ENCODE measurements at places on chromosomes 3 and 15. TPM values are rescaled to one million over a fixed set of nuclear protein-coding genes. Genes with fewer than 3 reads are reported as not detected.

The GOLGA8N gene
- 0.23 TPM for total RNA-seq

The HDC gene
- total RNA-seq = not detected

The SCN11A gene
- total RNA-seq = not detected

The SNTN gene
- not detected for total RNA-seq

The CIDEC gene
- total RNA-seq = not detected

The STRA6 gene
- total RNA-seq = 30.8 TPM

The SH2D7 gene
- total RNA-seq = not detected

The PLAAT1 gene
- total RNA-seq = 9.4 TPM

The GUCA1C gene
- not detected for total RNA-seq

The KLHL6 gene
- total RNA-seq = not detected

The ROPN1B gene
- 0.27 TPM for total RNA-seq

The ANKUB1 gene
- total RNA-seq = not detected

The ECT2 gene
- 134 TPM for total RNA-seq

The UCN2 gene
- total RNA-seq = 3.0 TPM

The TTLL13 gene
- 0.06 TPM for total RNA-seq

The FAM3D gene
- not detected for total RNA-seq

DNA sequence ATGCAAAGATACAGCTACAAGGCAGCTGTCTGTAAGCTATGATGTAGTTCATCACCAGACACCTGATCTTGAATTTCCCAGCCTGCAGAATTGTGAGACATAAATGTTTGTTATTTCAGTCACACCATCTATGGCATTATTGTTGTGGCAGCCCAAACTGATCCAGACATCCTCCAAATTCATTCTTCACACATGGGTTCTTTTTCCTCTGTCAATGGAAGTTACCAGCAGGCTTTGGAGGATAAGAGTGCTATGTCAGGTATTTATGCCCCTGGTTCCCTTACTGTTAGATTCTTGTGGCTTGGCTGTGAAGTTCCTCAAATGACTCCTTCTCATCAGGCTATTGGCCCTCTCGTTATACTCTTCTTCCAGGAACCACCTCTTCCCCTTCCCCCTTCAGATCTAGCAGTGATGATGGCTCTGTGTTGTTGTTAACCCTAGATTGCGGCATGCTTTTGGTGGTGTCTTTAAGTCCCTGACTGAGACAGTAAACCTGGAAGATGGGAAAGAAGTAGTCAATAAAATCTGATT lies 91.0 kb upstream of the CHMP2B start:
- no peak for DNase-seq

DNA sequence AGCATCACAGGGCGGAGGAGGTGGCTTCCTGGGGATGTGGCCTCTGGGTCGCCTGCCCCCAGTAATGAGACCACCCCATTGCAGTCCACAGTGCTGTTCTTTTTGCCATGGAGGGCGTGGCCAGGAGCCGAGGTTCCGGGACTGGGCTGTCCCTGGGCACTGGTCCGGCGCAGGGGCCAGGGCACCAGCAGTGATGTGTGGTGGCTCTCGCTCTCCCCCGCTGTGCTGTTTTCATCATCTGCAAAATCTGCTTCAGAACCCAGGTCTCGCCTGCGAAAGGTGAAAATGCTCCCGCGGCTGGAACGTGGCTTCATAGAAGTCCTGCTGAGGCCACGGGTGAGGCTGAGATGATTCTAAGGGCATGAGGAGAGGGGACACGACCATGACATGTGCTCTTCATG lies 45.8 kb downstream of the SCN5A start:
- no peak for DNase-seq

DNA sequence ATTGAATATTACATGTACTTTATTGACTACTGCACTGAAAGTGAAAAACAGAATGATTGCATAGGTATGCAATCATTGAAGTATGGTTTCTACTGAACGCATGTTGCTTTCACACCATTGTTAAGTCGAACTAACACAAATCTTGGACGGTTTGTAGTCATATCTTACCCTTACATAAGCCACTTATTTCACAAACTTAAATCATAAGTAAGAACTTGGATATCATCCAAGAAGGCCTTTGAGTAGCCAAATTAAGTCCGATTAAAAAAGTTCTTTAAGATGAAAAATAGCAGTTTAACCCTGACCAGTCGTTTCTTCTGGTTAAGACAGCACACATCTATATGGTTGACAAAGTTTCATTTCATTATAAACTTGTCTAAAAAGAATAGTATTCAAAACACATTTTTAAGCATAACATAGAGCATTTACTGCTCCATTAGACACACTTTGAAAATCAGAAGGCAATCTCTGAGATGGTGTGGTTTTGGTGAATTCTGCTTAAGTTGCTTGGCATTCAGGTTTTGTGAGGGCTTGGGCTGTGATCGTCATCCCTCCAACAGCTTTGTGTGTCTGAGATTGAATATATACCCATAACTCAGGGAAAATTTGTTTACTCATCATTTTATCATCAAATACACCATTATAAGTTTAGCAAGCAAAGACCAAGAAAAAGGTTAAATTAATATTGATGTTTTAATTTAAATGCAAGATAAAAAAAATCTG lies 92.2 kb downstream of the NFKBIZ start:
- DNase-seq = peak; percentile 66

DNA sequence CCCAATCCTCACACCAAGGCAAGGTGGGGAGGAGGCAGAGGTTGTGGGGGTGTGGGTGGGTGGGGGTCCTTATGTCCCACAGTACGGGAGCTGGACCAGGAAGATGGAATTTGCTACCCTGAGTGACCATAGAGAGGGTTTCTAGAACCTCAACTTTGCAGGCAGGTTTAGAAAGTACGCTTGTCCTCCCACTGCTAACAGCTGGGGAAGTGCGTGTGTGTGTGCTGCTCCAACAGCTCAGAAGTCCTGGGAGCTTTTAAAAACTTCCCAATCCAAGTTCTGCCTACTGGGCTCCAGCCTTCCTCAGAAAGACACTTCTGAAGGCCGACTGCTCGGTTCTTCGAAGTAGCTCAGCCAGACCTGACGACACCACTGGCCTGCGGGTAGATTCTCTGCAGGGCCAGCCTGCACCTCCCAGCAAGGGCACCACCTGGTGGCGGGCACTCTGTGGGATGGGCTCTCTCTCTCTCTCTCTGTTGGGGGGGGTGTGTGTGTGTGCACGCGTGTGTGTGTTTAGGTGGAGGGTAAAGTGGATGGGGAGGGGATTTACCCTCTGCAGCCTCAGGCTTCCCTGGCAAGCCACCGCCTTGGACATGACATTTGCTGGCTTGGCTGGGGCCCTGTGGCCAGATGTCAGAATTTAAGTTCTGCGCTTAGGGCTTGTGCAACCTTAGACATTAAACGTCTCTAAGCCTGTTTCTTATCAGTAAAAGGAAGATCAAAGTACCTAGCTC lies 15.6 kb downstream of the TMEM158 start:
- DNase-seq = peak; percentile 80

DNA sequence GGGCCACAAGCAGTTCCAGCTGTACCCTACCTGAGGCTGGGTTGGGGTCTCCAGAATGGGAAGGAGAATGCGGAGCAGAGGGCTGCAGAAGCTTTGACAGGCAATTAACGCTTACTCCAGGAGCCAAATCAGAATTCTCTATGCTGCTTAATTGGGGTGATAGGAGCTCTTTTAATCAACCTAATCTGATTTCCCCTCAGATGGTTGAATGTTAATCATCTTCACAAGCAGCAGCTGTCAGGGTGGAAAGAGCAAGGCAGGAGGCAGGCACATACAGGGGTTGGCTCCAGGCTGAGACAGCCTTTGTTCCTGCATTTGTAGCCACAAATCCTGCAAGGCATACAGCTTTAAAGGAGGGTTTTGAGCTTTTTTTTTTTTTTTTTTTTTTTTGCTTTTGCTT lies 2.6 kb downstream of the CILP start:
- DNase-seq = no peak

- peak; percentile 74 for DNase-seq
These were observed 106.1 kb upstream of the COL8A1 start for GRCh38 chr3:99532246-99532645.

DNA sequence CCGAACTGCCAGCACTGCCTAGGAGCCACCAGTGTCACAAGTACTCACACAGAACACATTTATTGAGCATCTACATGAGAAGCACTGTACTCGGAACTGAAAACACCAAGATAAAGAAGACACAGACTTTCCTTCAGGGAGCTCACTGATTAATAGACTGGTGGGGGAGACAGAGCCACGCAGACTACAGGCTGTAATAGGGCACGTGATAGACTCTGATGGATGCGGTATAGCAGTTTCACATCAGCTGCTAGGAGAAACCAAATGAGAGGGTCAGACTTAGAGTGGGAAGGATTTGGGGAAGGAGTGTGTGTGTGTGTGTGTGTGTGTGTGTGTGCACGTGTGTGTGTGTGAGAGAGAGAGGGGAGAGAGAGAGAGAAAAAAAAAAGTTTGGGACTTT lies 12.1 kb downstream of the EPHB1 start:
- no peak for DNase-seq

GRCh38 chr3:157436583-157437291 lies at the start of gene PTX3:
TSS of gene PTX3 (plus strand) at chr3:157436850. CDS start at chr3:157436934, 84 bp downstream.
- DNase-seq = peak; percentile 88

DNA sequence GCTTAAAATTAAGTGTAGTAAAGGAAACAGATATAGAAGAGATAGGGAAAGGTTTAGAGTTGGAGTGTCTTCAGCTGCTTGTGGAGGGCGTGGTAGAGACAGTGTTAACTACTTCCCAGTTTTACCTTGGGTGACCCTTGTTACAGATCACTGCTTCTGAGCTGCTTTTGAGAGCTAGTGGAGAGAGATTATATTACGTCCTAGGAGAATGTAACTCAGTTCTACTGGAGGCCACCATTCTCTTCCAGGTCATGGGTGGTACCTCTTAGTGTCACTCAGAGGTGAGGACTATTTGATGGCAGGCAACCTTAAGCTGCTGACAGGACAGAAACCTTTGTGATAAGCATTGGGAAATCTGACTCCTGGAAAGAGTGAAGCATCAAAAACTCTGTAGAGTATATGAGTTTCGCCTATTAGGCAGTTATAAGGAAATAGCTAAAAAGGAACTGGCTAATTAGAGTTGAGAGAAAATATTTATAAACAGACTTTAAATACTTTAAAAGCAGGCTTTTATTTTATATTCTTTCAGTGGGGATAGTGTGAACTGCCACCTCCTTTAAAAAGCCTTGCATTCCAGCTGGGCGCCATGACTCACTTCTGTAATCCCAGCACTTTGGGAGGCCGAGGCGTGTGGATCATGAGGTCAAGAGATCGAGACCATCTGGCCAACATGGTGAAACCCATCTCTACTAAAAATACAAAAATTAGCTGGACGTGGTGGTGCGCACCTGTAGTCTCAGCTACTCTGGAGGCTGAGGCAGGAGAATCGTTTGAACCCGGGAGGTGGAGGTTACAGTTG lies 106.5 kb downstream of the ZNF609 start:
- no peak for DNase-seq

DNA sequence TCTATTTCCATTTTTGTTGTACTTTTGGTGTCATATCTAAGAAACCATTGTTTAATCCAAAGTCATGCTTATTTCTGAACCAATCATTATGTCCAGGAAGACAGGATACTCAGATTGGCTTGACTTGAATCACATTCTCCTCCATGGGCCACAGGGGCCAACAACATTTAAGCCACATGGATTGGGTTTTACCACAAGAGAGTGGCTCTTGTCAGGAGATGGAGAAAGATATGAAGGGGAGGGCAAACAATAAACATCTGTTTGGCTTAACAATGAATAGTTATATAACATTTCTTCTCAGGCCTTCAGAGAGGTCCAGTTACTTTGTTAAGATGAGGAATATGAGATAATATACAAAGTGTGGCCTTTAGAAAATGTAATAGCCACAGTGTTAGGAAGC lies 44.6 kb downstream of the GXYLT2 start:
- DNase-seq = no peak

GRCh38 chr15:43249699-43250203 lies 17.0 kb downstream of the TGM5 start:
- DNase-seq = peak; percentile 97

GRCh38 chr3:175070946-175071345 lies 211.8 kb downstream of the NAALADL2 start:
- DNase-seq = no peak

GRCh38 chr3:70771426-70772147 lies 459.1 kb upstream of the MDFIC2 start:
- DNase-seq = no peak

- no peak for DNase-seq
These were observed 596.7 kb downstream of the PDCD6IP start for GRCh38 chr3:34394978-34395748.

DNA sequence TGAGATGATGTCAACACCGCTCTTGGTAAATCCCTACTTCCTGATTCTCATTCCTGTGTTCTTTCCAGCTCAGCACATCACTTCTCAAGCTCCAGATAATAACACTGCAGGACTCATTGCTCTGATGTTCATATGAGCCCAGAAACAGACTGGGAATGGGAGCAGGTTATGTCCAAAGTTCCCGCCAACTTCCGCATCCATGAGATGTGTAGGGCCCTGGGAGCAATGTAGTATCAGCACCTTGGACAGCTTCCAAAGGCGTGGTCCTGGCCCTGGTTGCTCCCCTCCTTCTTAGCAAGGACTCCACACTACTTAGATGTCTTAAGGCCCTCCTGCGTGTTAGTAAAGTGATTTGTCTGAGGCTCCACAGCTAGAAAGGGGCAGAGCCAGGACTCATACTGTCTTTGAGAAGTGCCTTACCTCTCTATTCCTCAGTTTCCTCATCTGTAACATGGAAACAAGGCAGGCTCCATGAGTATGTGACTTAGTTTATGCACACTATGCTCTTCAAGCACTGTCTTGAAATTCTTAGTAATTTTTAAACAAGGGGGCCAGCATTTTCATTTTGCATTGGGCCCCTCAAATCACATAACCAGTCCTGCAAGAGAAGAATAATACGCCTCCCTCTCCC lies 27.9 kb upstream of the SLC6A1 start:
- DNase-seq = peak; percentile 35

- DNase-seq = no peak
These were observed 30.4 kb downstream of the MGA start for GRCh38 chr15:41690636-41691035.

- DNase-seq = no peak
These were observed 82.8 kb upstream of the CPNE4 start for GRCh38 chr3:132117642-132118041.

DNA sequence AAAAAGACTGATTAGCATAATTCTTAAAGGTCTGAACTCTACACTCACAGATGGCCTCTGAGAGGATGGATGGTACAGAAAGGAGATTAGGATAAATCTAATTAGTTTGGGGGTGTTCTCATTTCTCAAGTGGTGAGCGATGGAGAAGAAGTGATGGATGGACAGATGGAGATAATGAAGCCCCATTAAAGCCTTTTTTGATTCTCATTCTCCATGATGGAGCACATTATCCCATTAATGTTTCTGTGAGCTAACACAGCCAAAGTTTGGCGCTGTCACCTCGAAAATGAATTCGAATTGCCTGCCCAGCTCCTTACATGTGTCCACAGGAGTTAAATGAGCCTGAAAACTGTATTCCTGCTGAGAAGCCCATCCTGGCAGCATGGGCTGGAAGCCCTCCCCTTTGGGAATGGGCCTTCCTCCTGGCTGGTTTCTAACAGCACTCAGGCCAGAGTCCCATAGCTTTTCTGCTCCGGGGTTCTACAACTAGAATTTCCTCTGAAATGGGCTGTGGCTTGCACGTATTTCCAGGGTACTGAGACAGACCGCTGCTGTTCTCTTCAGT lies 726.0 kb upstream of the CFAP20DC start:
- DNase-seq = no peak

GRCh38 chr3:149382101-149382467 lies 4.6 kb upstream of the TM4SF1 start:
- DNase-seq = peak; percentile 56

- DNase-seq = peak; percentile 25
These were observed 95.2 kb upstream of the UBE2E1 start for GRCh38 chr3:23710555-23710954.

GRCh38 chr3:98528474-98529346 lies 3.1 kb upstream of the GPR15 start:
- DNase-seq = no peak
